ENCODE measurements at places on chromosomes 7 and 10. TPM values are rescaled to one million over a fixed set of nuclear protein-coding genes. Genes with fewer than 3 reads are reported as not detected.

DNA sequence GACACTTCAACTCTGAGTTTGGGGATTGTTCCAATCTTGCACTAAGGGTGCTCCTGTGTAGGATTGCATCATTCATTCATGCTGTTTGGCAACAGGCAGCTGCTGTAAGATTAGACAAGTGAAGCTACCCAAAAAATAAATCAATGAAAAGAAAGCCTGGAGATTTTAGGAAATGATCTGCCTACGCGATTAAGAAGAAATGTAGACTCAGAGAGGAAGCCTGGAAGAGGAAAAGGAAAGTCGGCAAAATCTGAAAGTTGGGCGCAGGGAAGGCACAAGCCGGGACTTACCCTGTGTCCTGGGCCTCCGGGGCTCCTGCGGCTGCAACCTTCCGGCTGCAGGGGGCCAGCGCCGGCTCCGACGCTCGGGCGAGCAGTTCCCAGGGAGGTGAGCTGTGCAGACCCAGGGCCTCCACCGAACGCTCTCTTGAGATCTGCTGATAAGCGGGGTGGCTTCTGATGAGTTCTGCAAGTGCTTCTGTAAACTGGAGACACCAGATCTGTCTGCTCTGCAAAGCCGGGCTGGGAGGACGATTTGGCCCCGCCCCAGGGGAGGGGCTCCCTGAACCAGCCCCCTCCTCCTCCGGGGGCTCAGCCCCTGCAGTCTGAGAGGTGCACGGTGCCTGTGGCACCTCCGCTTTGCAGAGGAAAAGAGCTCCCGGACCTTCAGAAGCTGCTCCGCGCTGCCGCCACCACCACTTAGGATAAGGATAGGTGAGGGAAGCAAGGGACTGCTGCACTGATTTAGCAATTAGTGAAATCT, 17.4 kb downstream of the PSPH start:
- DNase-seq = peak; percentile 48

Gene BLNK
- polyA plus RNA-seq = 1.4 TPM

DNA sequence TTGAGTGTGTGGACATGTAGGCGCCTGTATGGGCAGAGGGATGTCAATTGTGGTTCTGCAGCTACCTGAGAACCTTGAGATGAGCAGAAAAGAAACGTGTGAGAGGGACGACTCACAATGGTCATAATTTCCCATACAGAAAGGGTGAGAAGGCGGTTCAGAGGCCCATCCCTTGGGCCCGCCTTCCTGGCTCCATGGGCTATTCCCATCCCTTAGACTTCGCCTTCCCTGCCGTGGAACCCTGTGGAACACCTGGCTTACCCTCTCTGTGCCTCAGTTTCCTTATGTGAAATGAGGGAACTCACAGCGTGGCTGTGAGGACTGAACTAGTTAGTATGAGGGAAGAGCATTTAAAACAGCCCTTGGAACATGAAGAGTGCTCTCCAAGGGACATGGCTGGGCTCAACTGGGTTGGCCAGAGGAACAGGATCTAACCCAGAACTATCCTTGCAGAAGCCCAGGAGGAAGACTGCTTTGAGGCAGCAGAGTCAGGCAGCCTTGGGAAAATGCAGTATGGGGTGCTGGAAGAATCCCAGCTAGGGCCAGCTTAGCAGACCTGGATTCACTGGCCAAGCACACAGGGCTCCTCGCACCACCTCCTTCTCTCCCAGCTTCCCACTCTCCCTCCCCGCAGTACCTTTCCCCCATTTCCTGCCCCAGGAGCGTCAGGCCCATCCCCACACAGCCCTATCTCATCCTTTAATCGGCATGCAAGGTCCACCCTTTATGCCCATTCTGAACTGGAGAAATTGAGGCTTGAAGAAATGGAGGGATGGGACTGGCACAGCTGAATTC, 11.1 kb upstream of the ZMIZ1 start:
- no peak for DNase-seq

Gene DNMBP
- 1.2 TPM for polyA plus RNA-seq

DNA sequence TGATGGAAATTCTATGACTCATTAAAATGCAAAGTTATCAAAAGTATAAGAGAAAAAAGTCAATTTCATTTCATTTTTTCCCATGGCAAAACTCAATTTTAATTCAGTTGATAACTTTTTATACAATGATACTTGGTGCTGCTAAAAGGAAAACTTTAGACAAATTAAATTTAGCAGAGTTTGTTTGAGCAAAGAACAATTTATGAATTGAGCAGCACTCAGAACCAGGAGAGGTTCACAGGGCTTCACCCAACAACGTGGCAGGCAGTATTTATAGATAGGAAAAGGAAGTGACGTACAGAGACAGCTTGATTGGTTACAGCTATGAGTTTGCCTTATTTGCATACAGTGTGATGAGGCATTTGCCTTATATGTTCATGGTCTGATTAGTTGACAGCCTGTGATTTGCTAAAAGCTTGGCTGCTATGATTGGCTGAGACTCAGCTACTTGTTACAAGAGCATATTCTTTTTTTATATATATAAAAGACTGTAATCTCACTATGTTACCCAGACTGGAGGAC, 157.2 kb upstream of the CELF2 start:
- no peak for DNase-seq

Gene PIP
- polyA plus RNA-seq = not detected

DNA sequence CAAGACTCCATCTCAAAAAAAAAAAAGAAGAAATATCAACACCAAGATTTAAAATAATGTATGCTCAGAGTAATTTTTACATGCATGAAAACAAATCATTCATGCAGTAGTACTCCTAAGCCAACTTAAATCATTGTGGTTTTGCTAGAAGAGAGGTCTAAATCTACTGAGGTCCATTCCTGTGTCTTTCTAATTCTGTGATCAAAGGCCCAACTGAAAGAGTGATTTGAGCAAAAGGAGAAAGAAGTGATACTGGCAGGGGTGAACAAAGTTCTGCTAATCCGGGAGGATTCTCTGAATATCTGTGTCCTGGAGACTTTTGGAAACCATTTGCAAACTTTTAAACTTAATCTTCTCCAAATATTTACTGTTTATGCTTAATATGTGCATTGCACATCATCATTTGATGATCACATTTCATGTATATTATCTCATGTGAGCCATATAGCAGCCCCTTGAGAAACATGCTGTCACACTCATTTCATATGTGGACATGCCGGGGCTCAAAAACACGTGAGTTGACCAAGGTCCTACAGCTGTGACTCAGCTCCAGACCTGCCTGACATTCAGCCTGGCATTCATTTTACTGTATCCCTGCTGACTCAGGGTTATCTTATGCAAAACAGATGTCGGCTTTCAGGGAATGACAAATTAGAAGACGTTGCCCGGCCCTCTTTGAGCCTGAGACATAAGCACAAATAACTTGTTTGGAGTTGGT, 76.4 kb downstream of the FAM107B start:
- no peak for DNase-seq

DNA sequence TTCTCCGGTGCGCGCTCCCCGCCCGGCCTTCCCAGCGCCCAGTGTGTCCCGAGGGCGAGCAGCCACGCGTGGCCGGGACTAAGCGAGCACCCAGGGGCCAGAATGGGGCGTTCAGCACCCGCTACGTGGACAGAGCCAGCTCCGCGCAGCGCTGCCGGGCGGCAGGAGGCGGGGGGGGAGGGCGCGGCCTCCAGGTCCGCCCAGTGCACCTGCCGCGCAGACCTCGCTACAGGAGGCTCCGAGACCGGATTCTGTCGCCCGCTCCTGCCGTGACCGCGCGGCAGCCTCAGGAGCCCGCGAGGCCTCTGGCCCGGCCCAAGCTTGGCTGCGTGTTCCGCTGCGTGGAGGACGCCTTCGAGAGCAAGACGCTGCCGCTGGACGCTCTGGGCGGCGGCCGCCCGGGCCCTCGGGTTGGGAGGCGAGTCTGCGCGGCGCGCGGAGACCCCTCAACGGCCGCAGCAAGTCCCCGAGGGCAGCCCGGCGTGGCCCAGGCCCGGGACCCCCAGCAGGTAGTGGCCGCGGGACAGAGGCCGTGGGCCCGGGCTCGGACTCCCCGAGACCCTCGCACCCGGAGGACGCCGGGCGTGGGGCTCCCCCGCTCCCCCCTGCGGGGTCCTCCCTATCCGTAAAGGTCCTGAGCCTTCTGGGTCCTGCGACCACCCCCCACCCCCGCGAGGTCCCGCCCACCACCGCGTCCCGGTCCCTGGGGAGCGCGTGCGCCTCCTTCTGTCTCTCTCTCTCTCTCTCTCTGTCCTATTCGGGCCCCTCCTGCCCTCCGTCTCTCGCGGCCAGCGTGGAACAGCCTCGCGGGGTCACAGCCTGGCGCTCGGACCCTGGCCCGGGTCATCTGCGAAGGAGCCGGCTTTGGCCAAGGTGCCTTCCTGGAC, 904 bp upstream of the DPYSL4 start:
- DNase-seq = no peak

- no peak for DNase-seq
Measured at GRCh38 chr10:119734396-119735332, 8.8 kb downstream of the INPP5F start.

Gene GJD4
- not detected for polyA plus RNA-seq

DNA sequence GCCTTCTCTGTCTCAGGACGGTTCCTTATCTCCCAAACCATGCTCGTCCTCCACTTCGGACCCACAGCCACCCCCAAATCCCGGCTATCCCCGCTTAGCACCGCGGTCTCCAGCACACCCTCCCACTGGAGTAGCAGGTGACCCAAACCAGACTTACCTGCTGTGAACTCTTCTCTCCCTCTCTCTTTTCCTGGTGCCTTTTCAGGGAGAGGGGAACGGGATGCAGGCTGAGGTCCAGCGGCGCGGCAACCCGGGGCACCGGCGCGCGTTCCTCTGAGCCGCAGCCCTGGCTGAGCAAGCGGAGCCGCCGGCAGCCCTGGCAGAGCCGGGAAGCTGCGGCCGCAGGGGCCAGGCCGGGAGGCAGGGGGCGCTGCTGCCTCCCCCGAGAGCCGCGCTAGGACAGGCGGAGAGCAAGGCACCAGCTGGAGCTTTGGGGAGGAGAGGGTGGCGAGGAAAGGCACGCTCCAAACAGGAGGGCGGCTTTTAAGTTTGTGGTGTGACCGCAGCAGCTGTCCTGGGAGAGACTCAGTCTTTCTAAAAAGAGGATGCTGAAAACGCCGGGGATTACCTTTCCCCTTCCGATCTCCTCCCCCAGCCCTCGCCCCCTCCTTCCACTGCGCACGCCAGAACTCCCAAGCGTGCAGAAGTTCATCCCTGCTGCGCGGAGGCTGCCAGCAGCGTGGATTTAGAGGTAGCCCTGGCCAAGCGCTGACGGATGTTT, at the start of gene SEMA3D:
SEMA3D (minus strand) TSS at position 536 of the 721 bp plus-strand sequence. CDS start 65,165 bp downstream, outside the sequence.
- DNase-seq = no peak

DNA sequence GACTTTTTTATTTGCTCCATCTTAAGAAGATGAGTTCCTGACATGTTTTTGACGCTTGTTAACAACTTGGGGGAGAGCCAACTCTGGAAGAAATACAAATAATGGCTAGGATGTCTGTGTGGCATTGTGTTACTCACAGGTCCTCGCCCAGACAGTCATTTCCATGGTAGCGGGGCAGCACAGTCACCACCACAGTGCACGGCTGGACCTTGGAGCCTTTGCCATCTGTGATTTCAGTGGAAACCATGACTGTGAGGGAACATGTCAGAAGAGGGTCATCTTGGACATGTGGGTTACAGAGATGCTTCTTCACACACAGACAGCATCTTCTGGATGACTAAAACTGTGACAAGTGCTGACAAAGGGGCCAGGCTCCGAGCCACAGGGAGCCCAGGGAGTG, 74.5 kb downstream of the PKD1L1 start:
- DNase-seq = no peak

DNA sequence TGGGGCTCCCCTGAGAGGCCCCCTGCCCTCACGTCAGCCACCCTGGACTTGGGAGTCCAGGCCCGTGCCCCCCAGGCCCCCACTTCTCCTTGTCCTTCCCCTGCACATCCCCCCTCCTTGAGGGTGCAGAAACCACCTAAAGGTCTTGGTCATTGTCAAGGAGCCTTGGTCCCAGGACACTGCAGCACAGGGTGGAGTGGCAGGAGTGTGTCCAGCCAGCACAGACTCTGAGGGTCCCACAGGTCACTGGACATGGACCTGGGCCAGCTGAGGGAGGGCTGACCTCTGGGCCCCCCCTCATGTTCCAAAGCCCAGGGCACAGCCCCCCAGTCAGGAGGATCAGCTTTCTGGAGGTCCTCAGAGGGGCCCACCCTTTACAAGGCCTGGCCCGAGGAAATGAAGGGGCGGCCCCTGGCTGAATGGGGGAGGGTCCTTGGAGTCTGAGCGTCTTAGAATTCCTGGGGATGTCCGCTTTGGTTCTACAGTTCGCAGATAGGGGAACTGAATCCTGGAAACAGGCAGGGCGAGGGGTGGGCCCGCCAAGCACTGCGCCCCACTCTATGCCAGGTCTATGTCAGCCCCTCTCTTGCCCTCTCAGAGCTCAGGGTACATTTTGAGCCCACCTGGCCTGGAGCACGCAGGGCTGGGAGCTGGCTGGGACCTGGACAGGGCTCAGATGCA, 54.0 kb downstream of the PWWP2B start:
- DNase-seq = no peak

Gene UFSP1
- 0.57 TPM for polyA plus RNA-seq

Gene PPRC1
- 1.1 TPM for polyA plus RNA-seq

GRCh38 chr10:62046522-62047227, 145.2 kb downstream of the ARID5B start:
- peak; percentile 30 for DNase-seq

Gene AQP1
- 0.03 TPM for polyA plus RNA-seq

GRCh38 chr10:12980102-12980661, 21.3 kb downstream of the CCDC3 start:
- no peak for DNase-seq

DNA sequence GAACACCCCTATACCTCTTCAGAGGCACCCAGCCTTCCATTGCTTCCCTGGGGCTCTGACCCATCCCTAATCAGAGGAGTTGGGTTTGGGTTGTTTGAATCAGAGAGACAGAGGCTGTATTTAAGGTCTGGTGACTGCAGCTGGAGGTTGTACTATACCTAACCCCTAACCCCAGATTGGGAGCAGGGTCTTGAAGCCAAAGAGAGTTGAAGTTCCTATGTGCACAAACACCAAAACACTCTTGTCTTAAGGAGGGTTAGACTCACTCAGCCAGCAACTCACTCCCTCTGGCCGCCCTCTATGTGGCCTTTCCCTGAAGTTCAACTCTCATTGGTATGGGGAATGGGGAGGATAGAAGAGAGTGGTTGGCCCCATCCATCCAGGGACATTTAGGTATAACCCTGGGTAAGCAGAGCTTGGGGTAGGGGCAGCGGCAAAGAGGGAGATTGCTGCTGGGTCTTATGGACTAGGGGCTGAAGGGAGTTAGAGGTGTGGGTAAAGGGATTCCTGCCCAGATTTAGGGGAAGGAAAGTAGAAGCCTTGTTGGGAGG, 80.0 kb downstream of the PAX2 start:
- no peak for DNase-seq

DNA sequence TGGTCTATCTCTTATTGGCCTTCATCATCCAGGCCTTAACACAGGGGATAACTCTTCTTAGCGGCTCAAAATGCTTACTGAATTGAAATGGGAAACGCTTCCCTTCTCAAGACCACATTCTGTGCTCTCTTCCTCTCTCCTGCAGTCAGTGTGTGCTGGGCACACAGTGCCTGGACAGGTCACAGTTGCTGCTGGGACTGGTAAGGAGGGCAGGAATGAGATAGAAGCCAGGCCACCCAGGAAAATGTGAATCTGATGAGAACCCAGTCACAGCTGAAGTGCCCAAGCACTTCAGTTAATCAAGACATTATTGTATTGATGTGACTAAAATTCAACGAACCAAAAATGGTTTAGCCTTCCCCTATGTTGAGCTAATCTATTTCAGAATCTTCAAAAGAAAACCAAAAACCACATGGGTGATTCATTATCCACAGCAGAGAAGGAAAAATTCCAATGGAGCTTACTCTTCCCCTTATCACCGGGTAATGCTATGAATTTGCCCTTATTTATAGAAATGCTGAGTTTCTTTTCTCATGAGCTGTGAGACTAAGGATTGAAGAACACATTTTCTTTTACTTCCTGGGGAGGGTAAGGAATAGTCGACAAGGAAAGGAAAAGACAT, 41.2 kb upstream of the PLPP4 start:
- DNase-seq = no peak

- no peak for DNase-seq
Measured at GRCh38 chr7:13333371-13333770, 645.9 kb downstream of the ARL4A start.

All from CD14-positive monocyte (primary cell).